Stimulated activated CD8-positive, alpha-beta memory T cell treated with anti-CD3 and anti-CD28 coated beads, Interleukin-4, amount 100 ng/mL, for 1 hour (primary cell): ENCODE measurements at places on chromosomes 1 and 21.

DNA sequence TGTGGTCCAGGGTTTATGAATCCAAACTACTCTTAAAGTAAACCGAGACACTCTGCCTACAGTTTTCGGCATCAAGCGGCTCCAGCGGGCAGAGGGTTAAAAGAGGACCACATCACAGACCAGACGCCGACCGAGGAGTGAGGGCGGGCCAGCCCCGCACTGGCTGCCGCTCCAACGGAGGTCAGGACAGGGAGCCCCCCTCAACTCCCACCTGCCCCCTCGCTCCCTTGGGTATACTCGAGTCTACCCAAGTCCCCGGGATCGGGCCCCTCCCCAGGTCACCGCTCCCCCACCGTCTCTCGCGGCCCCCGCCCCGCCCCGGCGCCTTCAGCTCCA lies 312 bp downstream of the ARNT start:
- DNase-seq, result no peak

DNA sequence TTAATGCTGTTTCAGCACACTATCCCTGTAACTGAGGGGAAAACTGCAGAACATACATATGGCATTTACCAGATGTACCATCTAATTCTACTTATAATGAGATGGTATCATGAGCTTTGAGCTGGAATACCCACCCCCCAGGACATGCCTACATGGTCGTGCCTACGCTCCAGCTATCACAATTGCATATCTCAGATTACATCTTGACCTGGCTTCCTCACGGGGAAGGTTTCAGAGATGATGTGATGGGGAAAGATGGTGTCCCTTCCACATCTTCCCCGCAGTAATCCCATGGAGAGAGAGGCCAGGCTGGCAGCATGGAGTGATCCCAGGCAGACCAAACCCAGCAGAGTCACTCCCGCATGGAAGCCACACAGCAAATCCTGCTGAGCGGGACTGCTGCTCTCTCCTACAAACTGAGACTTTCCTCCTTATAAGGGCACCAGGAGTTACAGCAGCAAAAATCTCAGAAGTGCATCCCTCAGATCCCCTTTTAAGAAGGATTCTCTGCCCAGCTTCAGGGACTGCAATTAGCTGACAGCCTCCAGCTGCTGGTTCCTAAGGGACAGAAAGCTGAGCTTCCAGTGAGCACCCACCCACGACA lies 67.1 kb downstream of the KCNH1 start:
- DNase-seq, result no peak

- DNase-seq, result no peak
Measured at GRCh38 chr1:18628511-18628910, 2.1 kb upstream of the PAX7 start.

GRCh38 chr1:29703596-29704370 lies 467.5 kb downstream of the PTPRU start:
- DNase-seq, result no peak

DNA sequence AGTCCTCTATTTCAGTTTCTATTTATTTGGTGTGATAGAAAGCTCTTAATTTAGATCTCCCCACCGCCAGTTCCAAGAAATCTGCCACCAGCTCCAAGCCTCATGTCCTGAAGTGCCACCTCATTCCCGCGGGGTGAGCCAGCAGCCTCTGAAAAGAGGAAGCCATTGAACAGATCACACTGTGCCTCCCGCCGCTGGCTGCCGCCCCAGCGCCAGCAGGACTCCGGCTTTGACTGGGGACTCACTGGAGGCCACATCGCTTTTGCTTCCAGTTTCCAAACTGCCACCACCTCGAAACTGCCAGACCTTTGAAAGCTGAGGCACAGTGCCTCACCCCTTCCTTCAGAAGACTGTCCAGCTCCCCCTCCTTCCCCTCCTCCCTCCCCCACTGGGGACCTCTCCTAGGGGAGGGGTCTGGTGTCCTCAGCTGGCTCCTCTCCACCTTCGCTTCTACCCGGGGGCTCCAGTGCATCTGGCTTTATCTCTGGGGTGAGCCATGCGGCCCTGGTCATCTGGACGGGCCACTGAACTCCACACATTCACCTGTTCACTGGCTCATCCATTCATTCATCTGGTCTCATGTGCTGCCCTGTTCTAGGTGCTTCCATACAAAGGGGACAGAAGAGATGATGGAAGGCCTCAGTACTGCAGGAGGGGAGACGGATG lies 58.9 kb downstream of the VPS26C start:
- no peak for DNase-seq

- DNase-seq, result no peak
Measured at GRCh38 chr1:150473659-150474058, 13.6 kb upstream of the TARS2 start.

GRCh38 chr1:22418933-22419382 lies 32.7 kb upstream of the ZBTB40 start:
- no peak for DNase-seq

DNA sequence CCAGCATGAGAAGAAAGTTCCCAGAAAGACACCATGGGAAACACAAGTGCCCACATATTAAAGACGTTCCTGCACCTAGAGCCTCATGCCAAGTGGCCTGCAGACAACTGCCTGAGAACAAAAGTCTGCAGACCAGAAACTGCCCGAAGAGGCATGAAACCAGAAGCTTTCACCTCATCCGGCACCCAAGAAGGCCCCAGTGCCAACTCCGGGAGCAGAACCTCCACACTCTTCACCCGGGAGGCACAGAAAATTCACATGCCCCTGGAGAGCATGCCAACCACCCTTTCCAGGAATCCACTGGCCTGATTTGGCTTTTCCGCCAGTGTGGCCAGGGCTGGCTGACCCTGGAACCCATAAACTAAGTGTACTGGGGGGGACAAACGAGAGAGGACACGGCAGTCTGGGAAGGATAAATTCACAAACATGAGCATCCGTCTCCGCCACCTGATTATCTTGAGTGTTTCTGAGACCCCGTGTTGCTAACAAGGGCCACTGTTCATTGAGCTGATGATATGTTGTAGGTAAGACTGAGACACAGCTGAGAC lies 6.8 kb downstream of the TFF2 start:
- DNase-seq, result no peak

DNA sequence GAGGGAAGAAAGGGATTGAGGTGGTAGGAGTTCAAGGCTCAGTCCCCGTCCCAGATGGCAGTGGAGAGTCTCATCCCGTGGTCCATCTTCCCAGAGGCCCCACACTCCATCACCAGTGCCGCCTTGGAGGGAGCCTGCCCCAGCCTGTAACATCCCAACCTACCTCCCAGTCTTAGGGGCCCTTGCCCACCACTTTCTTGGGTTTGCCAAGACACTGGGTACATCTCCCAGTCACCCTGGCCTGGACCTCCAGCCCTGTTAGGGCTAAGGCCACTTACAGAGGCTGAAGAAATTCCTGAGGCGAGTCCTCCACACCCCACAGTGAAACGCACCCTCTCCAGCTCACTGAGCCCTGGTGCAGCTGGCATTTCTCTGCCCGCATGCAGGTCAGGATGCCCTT lies 3.3 kb downstream of the TMEM200B start:
- DNase-seq, result no peak

DNA sequence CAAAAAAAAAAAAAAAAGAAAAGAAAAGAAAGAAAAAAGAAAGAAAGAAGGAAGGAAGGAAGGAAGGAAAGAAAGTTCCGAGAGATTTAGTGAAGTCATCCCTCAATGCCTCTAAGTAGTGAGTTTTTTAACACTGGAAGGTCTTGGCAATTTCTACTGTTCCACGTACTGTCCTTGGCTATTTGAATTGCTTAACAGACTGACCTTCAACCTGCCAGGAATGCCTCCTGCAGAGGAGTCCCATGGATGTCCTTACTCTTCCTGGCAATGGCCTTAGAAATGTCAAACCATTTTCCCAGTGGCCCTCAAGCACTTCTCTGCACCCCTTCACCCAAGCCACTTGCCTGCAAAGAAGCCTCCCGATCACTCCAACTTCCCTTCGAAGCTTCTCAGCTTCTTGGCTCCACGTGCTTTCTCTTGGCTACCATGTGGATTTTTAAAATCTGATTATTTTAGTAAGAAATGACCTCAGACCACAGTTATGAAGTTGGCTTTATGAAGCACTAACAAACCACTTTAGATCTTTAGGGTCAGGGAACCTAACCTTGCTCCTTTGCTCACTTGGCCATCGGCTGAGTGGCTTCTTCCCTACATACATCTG lies 43.7 kb upstream of the ABCG1 start:
- no peak for DNase-seq

DNA sequence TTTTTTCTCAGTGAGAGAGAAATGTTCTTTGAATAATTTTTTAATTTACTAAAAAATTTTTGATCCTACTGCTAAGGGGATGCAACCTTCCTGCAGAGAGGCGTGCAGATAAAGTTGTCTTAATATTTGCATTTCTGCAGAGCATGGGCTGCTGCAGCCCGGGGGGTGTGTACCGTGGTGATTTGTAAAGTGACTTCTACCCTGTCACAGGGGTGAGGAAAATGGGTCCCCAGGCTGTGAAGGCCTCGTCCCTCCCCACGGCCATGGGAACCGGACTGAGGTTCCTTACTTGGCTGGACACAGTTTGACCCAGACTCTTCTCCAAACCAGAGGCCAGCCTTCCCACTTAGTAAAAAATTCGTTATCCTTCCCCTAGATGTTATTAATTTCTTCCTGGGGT lies 9.5 kb upstream of the C1orf174 start:
- no peak for DNase-seq

GRCh38 chr1:204680461-204680860 lies 5.1 kb downstream of the LRRN2 start:
- no peak for DNase-seq

DNA sequence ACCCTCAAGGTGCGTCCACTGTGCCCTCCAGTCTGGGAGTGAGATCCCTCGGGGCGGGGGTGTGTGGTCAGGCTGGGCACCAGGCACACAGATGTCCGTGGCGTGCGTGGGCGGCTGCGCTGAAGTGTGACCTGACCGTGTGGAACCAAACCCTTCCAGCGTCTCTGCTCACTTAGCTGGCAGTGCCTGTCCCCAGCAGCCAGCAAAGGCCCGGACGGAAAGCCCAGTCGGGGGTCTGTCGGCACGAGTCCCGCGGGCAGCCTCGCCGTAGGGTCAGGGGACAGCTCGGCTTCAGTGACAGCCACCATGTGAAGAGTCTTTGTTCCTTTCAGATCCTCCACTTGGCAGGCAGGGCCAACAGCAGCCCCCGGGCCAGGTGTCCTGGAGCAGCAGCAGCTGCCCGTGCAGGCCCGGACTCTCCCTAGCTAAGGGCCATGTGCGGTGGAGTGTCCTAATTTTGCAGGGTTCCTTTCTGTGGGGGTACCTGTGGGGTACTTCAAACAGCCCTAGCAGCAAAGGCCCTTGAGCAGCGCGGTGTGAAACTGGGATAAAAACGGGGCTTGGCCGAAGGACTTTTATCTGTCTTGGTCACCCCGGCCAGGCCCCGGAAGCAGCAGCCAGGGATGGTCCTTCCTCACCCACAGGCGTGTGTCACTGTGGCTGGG lies 11.6 kb downstream of the TTLL10 start:
- no peak for DNase-seq

DNA sequence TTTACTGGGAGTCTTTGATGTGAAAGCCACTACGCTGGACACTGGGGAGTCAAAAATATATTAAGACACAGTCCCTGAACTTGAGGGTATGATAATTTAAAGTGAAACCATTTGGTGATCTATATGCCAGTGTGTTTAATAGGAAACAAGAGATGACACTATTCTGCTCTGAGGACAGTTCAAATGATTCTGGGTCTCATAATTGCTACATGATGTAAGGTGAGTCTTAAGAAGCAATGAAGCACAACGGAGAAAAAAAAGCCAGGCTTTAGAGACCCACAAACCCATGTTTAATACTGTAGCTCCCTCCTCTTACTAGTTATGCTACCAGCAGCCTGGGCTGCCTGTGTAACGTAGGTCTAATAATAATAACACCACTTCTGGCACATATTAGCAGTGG lies 14.2 kb upstream of the LRRC8D start:
- DNase-seq, result no peak

GRCh38 chr21:15437883-15438282 lies 291.9 kb upstream of the USP25 start:
- no peak for DNase-seq

- DNase-seq, result no peak
Measured at GRCh38 chr1:196860323-196860884, 27.4 kb upstream of the CFHR4 start.

DNA sequence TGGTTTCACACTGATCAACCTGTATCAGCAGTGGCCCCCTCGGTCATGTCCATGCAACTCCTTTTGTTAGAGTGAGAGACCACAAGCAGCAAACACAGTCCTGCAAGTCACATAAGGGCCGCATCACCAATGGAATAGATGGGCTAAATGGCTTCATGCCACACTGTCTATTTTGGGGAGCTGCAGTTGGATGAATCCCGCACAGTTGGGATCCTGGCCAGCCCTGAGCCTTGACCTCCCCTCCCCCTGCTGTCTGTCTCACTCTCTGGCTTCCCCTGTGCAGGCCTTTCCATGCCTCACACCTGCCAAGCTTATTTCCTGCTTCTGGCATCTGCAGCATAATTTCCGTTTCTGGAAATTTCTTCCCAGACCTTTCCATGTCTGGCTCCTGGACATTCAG lies 57.0 kb downstream of the CNIH3 start:
- no peak for DNase-seq

DNA sequence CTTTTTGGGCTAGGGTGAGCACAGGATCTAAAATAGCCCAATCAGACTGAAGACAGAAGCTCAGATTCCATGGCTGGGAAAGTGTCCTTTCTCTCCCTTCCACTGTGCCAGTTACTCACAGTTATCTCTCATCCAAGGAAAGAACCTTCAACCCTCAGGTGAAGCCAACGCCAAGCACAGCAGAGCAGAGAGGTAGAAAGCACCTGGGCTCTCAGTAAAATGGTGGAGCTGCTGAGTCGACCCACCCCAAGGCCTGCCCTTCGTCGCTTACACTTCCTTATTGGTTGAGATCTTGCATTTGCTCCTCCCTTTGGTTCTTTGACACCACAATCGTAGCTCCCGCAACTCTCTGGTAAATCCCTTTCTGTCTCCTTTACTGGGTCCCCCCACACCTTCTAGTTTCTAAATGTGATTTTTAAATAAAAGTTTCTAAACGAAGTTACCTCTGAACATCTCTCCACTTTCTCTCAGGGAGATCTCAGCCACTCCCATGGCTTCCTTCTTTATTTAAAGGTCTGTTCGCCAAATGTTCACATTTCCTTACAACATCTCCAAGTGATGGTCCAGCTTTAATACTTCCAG lies 27.5 kb upstream of the SLC30A1 start:
- DNase-seq, result no peak

DNA sequence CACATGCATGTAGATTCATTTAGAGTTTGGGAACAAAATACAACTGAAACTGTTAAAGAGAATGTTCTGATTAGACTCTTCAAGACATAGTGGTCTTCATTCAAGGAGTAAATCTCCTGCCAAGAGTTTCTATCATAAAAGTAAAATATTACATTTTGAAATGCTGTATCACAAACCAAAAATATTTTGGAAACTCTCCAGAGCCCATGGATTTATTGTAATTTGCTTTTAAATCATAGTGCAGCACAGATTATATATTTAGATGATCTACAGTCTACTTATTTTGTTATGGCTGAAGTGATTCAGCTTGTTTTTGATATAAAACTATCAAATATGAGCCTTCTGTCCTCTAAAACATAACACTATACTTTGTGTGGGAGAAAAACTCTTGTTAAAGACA lies 105.3 kb downstream of the DISP1 start:
- DNase-seq, result no peak

DNA sequence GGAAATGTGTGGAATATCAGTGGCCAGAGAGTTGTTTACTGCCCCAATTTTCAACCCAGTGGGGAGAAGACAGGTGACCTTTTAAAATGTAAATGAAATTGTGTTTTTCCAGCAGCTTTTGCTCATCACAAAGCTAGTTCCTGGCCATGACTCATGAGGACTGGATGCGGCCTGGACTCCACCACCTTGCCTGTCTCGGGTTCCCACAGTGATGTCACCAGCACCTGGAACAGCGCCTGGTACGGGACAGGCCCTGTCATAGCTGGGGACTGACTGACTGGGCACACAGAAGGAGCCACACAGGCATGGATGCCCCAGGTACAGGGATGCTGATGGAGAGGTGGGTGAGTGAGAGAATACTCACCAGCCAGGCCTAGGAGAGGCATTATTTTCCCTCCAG lies 277.1 kb downstream of the AJAP1 start:
- no peak for DNase-seq
